Omental fat pad (tissue), 4 donors: ENCODE measurements at places on chromosomes 5 and 9.

GRCh38 chr5:71695071-71695470 is 24.0 kb upstream of the CARTPT start:
- no peak for DNase-seq

DNA sequence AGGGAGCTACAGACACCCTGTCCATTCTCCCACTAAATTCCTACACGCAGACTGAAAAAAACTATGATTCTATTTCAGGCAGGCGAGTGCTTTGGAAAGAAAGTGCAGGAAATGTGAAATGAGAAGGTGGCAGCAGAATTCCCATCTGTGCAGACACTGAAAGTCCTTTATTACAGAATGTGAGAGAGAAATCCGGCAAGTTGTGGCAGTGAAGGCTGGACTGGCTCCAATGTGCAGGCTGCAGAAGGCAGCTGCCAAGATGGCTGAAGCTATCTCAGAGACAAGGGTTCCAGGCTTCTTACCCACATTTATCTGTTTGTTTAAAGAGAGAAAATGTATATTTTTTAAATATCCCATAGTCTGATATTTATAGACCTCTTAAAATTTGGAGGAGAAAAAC is 161.8 kb upstream of the VLDLR start:
- no peak for DNase-seq

DNA sequence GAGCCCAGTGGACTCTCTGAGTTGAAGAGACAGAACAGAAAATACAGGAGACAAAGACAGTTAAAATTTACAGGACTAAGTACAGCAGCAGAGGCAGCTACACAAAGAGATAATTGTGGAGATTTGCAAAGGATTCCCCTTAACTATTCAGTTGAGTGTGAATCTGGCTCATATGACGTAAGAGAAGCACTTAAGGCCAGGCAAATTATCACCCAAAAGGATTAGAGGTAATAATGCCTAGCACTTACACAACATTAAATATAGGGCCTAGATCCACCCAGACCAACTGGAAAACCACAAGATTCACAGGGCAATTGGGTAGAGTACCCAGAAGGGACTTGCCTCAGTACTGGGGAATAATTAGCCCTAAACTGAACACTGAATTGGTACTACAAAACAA is 41.3 kb downstream of the ADAMTS6 start:
- DNase-seq, result no peak

DNA sequence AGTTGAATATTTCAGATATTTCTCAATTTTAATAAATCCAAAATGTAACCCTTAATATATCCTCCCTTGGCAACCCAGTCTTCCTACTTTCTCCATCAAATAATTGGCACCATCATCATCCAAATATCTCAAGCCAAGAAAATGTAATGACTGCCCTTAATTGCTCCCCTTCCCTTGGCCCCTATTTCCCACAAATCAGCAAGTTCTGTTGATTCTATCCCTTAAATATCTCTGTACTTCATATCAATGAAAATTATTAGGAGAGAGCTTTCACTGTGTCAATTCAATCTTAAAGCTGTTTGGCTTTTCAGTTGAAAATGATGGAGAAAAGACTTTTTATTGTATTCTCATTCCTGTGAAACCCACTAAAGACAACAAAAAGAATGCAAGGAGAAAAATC is 349.8 kb downstream of the HINT1 start:
- DNase-seq, result no peak

- no peak for DNase-seq
Observed at GRCh38 chr9:70352356-70352755, 62.1 kb downstream of the KLF9 start.

DNA sequence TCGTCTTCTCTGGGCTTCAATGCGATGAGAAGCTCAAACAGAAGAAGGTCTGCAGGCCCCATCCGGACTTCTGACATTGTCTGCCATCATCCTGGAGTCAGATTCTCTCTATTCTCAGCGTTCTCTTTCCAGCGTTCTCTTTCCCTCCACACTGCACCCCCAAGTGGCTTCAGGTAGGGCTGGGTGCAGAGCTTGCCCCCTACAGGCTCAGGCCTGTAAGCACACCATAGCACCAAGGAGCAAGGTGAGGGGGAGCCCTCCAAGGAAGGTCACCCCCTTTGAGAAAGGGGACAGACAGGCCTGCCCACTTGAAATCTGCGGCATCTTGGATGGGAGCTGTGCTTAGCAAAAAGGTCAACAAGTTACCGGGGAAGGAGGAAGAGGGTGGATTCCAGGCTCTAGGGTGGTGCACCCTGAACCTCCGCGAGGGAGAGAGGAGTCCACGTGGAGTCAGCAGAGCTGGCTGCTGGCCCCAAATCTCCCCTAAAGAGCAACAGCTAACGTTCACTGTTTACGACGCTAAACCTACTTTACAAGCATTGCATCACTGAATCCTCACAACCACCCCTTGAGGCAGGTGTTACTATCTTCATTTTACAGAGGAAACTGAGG is 27.5 kb downstream of the GPX3 start:
- no peak for DNase-seq
